ENCODE measurements at places on chromosomes 6 and 20. TPM values are rescaled to one million over a fixed set of nuclear protein-coding genes. Genes with fewer than 3 reads are reported as not detected.

The PROCR gene
- 26.6 TPM for total RNA-seq

The ENPP4 gene
- total RNA-seq: 2.2 TPM

The WFDC5 gene
- 391 TPM for total RNA-seq

The PROKR2 gene
- total RNA-seq: not detected

The C4A gene
- total RNA-seq: 10.2 TPM

Data from suprapubic skin (tissue), 4 donors.